ENCODE measurements at places on chromosomes 3 and 15.

GRCh38 chr15:34754674-34755418 lies at the start of gene GJD2:
Gene GJD2 (minus strand): TSS chr15:34754998. CDS start chr15:34754488, 510 bp downstream.
- no peak for DNase-seq

GRCh38 chr3:100400780-100401673 lies at the start of the genes LNP1 and TOMM70:
Gene LNP1 (plus strand): TSS chr3:100401539. CDS start chr3:100429730, 28,191 bp downstream.
Gene TOMM70 (minus strand): TSS chr3:100401089. CDS start chr3:100400949, 140 bp downstream.
- peak; percentile 86 for DNase-seq

- no peak for DNase-seq
Measured at GRCh38 chr3:26768068-26768651, 145.6 kb downstream of the LRRC3B start.

GRCh38 chr3:133455960-133456359 lies 56.1 kb downstream of the BFSP2 start:
- no peak for DNase-seq
